ENCODE measurements at places on chromosomes 12 and 14.

DNA sequence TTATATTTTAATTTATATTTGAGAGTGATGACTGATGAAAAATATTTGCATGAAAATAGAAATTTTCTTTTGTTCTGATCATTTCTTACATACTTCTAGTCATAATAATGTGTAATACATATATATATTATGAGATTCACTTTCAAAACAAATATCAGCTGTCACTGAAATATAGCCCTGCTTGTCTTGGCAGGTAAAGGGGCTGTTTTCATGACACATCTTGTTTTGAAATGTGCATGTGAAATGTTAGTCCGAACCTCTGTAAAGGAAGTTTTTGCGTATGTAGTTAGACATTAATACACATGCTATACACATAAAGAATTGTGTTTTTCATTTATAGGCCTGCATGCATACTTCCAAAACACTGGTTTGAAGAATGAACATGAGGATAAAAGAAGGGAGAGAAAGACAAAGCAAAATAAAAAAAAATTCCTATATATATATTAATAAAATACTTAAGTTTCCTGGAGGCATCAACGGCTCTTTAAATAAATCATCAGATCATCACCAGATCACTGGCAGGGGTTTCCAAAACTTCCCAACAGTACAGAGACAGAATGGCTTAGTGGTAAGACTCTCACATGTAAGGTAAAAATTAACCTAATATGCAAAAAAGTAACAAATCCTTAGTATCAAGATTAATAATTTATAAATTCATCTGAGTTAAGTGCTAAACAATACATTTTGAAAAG is 60.1 kb downstream of the SEL1L start:
- DNase-seq = no peak

- no peak for DNase-seq
Observed at GRCh38 chr14:103125098-103126070, 2.1 kb downstream of the TNFAIP2 start.

DNA sequence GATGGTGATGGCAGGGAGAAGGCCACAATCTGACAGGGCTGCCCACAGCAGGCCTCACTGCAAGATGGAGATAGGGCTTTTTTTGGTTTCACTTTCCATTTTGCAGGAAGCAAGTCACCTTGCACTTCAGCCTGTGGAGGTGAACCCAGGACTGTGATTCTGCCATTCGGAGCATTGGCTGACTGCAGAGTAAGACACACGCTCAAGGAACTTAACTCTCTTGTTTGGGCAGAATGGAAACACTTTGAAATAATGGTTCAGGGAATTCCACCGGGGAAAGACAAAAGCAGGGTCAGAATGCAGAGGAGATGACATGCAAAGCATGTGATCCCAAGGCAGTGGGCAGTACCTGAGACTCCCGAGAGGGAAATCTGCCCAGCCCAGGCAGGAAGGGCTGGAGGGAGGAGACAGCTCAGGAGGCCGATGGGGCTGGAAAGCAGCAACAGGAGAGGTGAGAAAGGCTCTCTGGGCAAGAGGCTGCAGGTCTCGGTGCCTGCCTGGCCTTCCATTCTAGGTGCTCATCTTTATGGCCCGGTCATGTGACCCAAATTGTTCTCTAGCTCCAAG is 58.7 kb upstream of the PRMT8 start:
- no peak for DNase-seq

DNA sequence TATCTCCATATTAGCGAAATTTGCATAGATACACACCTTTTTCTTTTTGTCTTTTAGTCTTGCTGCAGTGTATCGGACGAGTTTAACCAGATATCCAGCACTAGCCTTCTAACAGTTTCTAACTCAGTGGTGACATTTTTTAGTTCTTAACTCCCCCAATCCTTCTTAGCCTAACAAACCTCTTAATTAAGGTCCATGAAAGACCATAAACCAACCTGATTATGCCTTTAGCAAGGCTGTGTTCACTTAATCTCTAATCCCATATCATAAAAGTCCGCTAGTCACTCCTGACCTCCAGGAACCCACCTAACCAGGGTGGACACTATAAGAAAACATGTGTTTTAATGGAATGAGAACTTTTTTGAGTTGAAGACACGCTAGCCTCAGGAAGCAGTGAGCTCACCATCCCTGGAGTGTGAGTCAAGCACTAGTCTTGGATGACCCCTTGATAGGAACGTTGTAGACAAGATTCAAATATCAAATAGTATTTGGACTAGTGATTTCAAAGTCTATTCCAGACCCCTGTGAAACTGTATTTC is 9.5 kb downstream of the CDKN1B start:
- no peak for DNase-seq

DNA sequence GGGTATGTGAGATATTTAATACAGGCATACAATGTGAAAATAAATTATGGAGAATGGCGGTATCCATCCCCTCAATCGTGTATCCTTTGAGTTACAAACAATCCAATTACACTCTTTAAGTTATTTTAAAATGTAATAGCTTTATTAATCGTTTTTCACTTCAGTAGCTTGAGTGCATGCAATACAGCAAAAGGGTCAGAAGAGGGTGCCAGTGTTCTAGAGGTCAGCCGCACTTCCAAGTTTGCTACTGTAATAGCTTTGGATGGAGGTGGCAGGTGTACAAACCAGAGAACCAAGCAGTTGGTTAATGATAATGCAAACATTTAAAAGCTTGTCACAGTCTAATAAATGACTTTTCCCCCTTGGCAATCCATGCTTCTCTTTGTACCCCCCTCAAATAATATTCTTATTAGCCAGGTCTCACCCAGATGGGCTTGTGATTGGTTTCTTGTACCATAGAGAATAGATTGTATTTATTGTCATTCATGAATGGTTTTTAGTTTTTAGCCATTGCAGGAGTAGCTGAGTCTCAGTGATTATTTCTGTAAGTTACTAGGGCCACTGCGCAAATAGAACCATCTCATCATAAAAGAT is 127.0 kb downstream of the ERC1 start:
- DNase-seq = peak; percentile 72

DNA sequence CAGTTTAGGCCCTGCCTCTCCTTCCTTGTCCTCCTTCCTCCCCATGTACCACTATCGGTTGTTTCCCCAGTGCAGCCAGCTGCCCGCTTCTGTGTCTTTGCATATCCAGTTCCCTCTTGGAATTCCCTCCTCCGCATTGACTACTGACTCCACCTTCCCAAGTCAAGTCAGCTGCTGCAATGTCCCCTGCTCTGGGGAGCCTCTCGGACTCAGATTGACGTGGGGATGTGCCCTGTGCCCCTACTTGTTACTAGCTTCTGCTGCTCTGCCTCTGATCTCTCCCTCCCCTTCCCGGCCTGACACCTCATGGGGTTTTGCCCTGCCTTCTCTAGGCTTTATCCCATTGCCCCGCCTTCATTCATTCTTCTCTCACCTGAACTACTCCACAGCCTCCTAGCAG is 2.1 kb upstream of the CD9 start:
- DNase-seq = no peak

DNA sequence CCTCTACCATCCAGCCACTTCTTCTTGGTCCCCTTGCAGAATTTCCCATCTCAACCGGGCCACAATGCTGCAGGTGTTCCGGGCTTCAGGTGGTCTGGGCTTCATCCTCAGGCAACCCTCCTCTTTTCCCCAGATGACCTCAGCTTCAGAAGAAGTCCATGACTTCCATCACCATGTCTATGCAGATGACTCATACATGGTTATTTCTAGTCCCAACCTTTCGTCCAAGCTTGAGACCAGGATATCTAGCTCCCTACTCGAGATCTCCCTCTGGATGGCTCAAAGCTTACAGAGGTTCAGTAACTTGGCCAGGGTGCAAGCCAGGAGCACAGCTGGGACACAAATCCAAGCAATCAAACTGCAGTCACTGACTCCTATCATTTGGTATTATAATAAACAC is 154.6 kb upstream of the NOS1 start:
- no peak for DNase-seq

- no peak for DNase-seq
Observed at GRCh38 chr14:105387530-105387922, 10.8 kb upstream of the TEX22 start.

GRCh38 chr14:32217301-32217700 is 14.2 kb upstream of the RNU6-8 start:
- no peak for DNase-seq
